ENCODE measurements at places on chromosomes 5 and 9.

DNA sequence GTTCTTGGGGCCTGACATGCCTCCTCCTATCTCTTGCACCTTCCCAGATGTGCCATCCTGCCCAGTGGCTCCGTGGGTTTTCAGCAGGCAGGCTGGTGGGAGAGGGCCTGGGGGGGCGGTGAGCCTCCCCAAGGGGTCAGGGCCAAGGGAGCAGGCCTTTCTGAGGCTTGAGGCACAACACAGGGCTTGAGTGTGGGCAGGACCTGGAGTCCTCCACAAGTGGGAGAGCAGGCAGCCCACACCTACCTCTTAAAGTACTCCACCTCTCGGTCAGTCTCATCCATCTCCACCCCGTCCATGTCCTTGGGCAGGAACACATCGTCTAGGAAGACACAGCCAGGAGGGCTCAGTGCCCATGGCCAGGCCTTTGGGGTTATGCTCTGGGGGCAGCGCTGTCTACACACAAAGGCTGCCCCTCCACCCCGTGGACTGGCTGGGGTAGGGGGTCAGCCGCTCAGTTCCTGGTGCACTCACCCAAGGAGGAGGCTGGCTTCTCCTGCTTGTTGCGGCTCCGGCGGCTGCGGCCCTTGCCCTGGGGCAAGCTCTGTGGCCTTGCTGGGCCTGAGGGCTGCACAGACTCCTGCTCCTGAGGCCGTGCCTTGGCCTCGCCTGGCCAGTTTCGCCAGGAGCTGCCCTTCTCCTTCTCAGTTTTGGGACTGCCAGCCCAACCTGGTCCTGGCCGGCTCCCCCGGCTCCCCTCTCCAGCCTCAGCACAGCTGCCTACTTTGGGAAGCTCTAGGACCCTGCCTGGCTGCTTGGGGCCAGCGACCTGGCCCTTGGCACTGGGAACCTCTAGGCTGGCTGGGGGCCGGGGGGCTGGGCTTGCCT lies 7.2 kb upstream of the DDX41 start:
- no peak for DNase-seq

GRCh38 chr5:143495821-143496275 lies 92.4 kb upstream of the NR3C1 start:
- DNase-seq, result no peak

GRCh38 chr5:113343343-113343742 lies 91.4 kb downstream of the TSSK1B start:
- DNase-seq, result no peak

DNA sequence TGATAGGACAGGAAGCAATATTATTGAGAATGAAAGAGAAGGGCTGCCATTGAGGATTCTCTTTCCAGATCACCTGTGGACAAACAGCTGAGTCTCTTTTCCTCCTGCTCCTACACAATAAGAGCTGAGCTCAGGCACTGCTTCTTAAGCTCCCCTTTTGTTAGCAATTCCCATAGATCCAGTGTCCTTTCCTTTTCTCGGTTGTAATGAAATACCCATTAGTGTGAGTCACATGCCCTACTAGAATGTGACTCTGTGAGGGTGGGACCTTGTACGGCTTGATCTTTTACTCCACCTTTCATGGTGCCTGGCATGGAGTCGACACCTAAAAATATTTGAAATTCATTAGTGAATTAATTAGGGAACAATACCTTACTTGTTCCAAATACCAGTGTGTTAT lies 269.2 kb downstream of the NR3C1 start:
- DNase-seq, result no peak

GRCh38 chr9:133591116-133591910 lies 17.9 kb downstream of the FAM163B start:
- no peak for DNase-seq

DNA sequence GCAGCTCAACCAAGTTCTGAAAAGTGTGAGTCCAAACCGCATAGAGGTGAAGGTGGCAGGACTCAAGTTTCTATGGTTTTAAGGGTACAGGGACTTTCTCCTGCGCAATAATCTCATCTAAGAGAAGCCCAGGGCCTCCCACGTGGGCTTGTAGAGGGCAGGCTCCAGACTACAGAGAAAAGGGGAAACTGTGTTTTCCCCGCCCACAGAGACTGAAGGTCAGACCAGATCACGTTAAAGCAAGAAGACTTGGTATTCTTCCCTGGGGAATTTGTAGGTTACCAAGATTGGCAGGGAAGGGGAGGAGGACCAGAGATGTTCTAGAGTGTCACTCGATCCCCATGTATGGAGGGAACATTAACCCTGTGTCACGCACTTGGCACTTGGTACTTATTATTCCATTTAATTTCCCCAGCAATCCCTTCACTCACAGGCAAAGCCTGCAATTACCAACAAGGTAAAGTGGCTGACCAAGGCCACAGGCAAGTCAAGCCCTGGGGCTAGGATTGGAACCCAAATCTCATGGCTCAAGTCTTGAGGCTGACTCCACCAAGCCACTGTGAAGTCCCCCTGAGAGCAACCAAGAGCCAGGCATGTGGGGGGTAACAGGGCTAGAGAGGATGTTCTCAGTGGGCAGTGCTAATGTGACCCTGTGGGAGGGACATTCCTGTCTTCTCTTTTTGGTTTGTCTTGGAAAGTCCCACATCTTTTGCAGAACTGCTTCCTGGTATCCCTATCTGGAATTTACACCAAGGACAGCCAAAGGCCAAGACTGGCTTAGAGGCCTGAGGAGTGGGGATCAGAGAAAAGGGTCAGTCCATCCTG lies 18.3 kb upstream of the NEK6 start:
- DNase-seq, result no peak

DNA sequence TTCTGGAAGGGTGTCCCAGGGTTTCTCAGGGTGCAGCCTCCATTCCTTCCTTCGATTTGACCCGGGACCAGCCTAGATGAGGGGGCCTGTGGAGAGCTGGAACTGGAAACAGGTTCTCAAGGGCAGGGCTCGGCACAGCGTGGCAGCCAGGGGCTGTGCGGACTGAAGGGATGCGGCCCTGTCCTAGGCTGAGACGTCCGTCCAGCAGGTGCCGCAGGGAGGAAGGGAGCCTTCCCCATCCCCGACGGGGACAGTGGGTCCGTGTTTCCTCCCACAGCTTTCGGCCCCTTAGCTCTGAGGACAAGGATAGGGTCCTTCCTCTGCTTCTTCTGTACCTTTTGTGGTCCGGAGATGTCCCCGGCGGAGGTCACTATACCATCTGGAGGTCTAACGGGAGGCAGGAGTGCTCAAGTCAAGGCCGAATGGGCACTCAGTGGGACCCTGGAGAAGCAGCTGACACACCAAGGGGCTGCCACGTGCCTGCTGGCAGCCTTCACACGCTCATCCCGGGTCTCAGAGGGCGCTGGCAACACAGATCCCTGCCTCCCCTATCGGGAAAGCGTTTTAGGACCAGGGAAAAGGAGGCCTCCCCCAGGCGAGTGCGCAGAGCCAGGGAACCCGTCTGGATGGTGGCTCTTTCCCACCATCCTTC lies 49.9 kb downstream of the USP20 start:
- no peak for DNase-seq

DNA sequence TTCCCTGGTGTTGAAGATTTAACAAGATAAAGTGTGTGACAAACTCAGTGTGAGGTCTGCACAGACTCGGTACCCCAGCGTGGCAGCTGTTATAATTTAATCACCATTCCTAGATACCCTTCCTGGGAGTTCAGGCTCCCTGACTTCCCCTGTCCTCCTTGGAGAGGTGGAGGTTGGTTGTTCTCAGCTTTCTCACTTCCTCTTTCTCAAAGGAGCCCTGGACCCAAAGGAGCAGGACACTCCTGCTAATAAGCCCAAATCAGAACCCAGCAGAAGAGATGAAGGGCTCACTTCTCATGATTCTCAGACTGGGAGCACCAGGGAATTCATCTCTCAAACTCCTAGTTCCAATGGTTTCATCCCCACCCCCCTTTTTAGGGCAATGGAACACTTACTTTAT lies 58.2 kb downstream of the GTF3C4 start:
- no peak for DNase-seq

DNA sequence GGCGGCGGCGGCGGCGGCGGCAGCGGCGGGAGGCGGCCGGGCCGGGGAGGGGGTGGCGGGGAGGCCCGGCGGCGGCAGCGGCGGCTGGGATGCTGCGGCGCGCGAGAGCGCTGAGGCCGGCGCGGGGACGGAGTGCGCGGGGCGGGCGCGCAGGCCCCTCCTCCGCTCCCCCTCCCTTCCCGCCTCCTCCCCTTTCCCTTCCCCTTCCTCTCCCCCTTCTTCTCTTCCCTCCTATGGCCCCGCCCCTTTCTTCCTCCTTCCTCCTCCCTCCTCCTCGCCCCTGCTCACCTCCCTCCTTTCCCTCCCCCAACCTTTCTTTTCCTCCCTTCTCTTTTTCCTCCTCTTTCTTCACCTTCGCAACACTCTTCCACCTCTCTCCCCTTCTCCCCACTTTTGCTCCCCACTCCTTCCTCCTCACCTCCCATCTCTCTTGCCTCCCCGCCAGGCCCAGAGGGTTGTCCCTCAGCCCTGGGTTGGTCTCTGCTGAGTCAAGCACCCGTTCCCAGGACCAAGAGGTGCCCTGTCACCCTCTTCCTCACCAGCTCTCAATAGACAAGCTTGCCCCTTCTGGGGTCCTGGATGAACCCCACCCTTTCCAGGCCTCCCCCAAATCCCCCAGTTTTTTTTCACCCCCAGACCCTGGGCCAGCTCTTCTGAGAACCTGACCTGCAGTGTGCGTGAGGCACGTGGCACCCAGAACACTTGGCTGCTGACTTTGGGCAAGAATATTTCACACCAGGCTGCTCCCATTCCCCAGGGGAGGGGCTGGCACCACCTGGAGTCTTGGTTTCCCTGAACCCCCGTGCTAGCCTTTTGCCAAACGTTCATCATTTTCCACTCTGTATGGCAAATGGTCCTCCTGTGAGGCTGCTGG lies at the start of gene SEMA4D:
SEMA4D (minus strand) TSS at position 136 of the 874 bp plus-strand sequence. CDS start 92,657 bp downstream, outside the sequence.
- DNase-seq, result no peak

DNA sequence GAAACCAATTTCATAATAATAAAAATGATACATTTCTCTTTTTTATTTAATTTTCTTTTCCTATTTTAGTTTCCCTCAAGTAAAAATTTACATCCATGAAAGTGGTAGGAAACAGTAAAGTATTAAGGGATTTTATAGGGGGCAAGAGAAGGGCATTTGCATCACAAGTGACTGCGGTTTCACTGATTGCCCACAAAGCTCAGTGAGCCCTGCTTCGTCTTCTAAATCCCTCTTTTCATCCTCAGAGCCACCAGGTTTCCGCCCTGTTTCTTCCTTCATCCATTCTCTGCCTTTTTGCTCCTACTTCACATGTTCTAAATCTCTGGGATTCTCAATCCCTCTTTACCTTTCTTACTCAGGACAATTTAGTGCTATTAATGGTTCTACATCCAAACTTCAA lies 491.4 kb downstream of the LRRC70 start:
- no peak for DNase-seq

DNA sequence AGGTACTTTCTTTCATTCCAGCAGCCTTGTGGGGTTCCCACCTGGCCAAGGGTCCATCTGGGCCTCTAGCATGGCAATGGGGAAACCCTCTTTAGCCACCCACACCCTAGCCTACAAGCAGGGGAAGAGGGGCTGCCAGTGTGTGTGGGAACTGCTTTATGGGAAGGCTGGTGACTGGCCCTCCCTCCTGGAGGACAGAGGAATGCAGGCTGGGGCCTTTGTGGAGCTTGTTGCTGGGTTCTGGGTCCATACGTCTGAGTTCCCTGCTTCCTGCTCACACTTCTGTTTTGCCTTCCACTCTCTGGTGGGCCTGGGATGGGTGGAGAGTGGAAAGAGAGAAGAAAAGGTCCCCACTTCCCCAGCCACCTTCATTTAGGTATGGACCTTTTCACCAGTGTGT lies 14.9 kb upstream of the PITX1 start:
- DNase-seq, result no peak

DNA sequence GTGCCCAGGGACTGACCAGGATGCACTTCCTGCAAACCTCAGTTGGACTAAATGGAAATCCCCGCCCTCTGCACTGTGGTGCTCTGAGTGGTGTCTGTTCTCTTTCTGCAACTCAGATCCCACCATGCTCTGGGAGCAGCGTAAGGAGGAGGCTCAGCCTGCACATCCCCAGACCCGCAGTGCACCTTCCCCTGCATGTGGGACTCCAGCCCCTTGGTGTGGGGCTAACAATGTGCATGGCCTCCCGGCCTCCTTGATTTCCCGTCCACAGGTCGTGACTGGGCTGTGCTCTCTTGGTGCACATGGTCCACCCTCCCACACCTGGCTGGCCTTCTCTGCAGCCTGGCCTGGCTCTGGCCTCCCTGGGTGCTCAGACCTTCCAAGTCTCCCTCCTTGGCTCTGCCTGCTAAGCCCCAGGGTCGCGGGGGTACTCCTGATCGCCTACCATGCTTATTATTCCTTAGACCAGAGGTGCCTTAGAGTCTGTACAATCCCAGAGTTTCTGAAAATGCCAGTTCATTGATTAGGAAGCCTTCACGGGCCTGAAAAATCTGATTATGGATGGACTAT lies 397.5 kb downstream of the IRX2 start:
- DNase-seq, result no peak

GRCh38 chr9:120438836-120439546 lies 141.0 kb downstream of the CDK5RAP2 start:
- no peak for DNase-seq

DNA sequence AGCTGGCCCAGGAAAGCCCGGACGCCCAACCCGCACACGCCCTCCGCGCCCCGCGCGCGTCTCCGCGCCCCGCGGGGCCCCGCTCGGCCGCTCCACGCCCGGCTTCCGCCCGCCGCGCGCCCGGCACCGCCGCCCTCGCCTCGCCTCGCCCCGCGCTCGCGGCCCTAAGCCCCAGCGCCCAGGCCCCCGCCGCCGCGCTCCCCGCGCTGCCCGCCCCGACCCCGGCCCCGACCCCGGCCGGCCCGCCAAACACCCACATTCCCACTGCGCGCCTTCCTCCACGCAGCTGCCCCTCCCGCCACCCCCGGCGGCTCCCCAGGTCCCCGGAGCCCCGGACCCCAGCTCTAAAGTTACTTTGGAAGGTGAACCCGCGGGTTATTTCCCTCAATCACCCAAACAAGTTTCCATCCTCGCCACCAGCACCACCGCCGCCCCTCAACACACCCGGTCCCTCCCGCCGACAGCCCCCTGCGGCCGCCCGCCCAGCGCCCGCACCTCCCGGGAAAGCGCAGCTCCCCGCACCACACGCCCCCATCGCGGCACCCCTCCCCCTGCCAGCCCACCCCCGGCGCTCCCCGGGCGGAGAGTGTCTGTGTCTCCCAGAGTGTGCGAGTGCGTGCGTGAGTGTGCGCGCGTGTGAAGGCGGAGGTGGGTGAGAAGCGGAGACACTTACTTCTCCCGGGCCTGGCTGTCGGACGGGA lies 439 bp downstream of the SSBP2 start:
- DNase-seq, result no peak

DNA sequence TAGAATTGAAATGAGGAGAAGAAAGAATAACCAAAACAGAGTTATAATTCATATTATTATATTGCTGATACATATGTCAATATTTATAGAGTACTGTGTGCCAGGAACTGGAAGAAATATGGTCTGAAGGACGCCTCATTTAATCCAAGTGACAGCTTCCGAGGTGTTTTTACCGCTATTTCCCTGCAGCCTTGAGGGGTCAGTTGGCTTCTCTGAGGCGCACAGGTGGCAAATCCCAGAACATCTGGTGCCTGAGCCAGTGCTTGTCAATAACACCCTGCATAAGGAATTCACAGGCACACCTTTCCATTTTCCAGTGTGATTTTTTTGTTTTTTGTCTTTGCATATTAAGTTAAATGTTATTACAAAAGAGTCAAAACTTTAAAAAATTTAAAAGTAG lies 43.3 kb upstream of the CTSL start:
- no peak for DNase-seq

All from stimulated activated CD8-positive, alpha-beta memory T cell treated with anti-CD3 and anti-CD28 coated beads, Interleukin-4, amount 100 ng/mL, for 4 hours (primary cell).